ENCODE measurements at places on chromosomes 6 and 20. TPM values are rescaled to one million over a fixed set of nuclear protein-coding genes. Genes with fewer than 3 reads are reported as not detected.

Gene ELOVL4
- 2.0 TPM for total RNA-seq

Gene C20orf202
- not detected for total RNA-seq

Gene UCKL1
- total RNA-seq = 34.0 TPM

Gene OSER1
- 57.3 TPM for total RNA-seq

Gene SEL1L2
- not detected for total RNA-seq

Gene NOX3
- total RNA-seq = not detected

Gene PRDM13
- total RNA-seq = 0.93 TPM

Gene PBOV1
- not detected for total RNA-seq

Gene BIRC7
- total RNA-seq = 4.7 TPM

Gene MOG
- total RNA-seq = not detected

Gene TFAP2B
- total RNA-seq = not detected

Gene TREM2
- not detected for total RNA-seq

Gene GSTA3
- not detected for total RNA-seq

Gene NNAT
- total RNA-seq = not detected

Gene SLC52A3
- total RNA-seq = 0.64 TPM

Gene DZANK1
- total RNA-seq = 2.7 TPM

Gene OR2H1
- total RNA-seq = not detected

Gene RSPH3
- total RNA-seq = 4.3 TPM

Gene TEAD3
- 4.1 TPM for total RNA-seq

Gene EYA2
- total RNA-seq = 3.3 TPM

Gene HFE
- total RNA-seq = 8.8 TPM

Gene COQ3
- 11.0 TPM for total RNA-seq

Gene NDUFAF5
- total RNA-seq = 32.6 TPM

Gene SCUBE3
- total RNA-seq = 0.03 TPM

Gene SEC63
- total RNA-seq = 19.8 TPM

Gene CDC40
- total RNA-seq = 9.1 TPM

Gene PXDC1
- total RNA-seq = 18.9 TPM
